ENCODE measurements at places on chromosomes 6 and 20.

GRCh38 chr20:51910321-51911050 is 108.2 kb upstream of the SALL4 start:
- ATAC-seq = peak; percentile 48

DNA sequence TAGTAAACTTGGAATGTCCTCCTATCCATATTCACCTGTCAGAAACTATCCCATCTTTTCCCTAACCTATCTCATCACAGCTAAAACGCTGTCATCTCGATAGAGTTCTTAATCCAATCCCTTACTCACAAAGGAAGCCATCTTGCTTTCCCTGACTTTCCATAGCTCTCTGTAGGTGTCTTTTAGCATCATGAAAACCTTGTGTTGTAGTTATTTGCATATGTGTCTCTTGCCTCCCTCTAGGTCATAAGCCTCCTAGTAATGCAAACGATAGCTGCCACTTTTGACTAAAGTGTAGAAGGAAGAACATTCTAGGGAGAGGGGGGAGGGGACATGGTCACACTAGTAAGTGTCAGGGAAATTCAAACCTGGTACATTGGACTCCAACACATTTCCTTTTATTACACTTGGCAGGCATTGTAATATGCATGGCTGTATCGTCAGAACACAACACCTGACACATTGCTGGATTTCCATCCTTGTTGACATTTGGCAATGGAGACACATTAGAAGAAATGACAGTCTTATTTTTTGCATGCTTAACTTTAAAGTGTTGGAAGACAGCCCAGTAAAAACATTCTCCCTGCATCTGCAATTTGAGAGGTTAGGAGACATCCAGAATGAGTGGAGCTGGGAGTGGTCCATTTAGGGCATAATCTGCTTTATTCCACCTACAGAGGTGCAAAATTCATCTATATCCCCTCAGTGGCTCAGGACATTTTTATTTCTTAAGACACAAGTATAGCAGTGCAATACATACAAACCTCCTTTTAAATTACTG is 283.4 kb downstream of the HAO1 start:
- no peak for ATAC-seq

DNA sequence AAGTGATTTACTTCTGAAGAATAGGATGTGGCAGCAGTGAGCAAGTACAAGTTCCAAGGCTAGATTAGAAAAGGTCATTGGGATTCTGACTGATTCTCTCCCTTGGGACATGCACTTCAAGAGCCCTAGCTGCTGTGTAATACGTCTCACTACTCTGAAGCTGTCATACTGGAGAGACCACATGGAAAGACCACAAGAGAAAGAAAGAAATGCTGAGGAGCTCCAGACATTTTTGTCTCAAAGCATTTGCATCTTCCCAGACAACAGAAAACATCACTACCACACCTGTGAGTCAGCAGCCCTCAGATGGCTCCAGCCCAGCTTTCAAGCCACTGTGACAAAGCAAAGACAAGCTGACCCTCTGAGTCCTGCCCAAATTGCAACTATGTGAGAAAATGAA is 20.7 kb downstream of the TENT5A start:
- ATAC-seq = no peak

DNA sequence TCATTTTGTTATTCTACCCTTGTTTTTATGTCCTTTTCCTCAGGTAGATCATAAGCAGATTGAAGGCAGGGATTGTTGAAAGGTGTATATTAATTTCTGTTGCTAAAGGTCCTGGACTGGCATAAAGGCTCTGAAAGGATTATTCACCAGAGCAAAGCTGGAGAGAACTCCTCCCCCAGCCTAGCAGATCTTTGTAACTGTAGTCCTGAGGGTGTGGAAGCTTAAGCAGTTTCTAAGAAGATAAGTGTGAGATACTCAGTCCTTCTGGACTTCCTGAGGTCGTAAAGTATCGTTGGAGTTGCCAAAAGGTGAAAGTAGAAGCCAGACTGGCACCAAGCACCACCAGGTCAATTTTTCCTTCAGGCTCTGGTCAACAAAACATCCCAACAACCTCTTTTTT is 24.2 kb downstream of the CGA start:
- ATAC-seq = no peak

- ATAC-seq = peak; percentile 83
These were observed 84.2 kb downstream of the PREP start for GRCh38 chr6:105318660-105319059.

DNA sequence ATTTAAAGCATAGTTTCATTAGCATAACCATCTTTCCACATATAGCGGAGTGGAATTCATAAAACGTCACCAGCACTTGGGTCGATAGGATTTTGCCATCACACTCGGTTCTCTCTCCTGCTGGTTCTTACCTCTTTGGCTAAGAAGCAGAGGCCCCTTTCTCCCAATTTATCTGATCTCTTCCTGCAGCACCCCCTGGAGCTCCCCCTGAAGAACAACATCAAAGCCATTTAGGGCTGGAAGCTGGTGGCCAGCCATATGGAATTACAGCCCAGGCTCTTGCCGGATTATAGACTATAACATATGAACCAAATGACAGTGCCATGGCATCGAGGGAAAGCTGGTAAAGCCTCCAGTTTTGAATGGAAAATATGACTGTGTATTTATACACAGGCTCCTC is 6.4 kb upstream of the KIF6 start:
- no peak for ATAC-seq

GRCh38 chr6:28263922-28264321 is 3.0 kb upstream of the ZSCAN26 start:
- no peak for ATAC-seq

GRCh38 chr6:100267721-100268123 is 197.0 kb downstream of the SIM1 start:
- no peak for ATAC-seq

GRCh38 chr6:4889701-4890100 is 113.5 kb downstream of the CDYL start:
- ATAC-seq = no peak

- no peak for ATAC-seq
These were observed 226.0 kb downstream of the BMP2 start for GRCh38 chr20:6993511-6993910.

DNA sequence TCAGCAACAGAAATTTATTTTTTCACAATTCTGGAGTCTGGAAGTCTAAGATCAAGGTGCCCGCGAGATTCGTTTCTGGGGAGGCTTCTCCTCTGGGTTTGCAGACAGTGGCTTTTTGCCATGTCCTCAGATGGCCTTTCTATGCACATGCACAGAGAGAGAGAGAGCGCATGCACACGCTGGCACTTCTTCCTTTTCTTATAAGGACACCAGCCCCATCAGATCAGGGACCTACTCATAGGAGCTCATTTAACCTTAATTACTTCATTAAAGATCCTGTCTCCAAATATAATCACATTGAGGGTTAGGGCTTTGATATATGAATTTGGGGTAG is 260.7 kb upstream of the PLCB4 start:
- no peak for ATAC-seq
